ENCODE measurements at places on chromosomes 6 and 20.

GRCh38 chr6:48765352-48765961 is 654.5 kb upstream of the PTCHD4 start:
- DNase-seq = no peak

GRCh38 chr6:151098166-151098565 is 141.6 kb upstream of the AKAP12 start:
- DNase-seq = no peak

- no peak for DNase-seq
Observed at GRCh38 chr6:105401247-105402089, 1.4 kb downstream of the PREP start.

- DNase-seq = no peak
Observed at GRCh38 chr6:81787313-81788068, 35.0 kb upstream of the TENT5A start.

DNA sequence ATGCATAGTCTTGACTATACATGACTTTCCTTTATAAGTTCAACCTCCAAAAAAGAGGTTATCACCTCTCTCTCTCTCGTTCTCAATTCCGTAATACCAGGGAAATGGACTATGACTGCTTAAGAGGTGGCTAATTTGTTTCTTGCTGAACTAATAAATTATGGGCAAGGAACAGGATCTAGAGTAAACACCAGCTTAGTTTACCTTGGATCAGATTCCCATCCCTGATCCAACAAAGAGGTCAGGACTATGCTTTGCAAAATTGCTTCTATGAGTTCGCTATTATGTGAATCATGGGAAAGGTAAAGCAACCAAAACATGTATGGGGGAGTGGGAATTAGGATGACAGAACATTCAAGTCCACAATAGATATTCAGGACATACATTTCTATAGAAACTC is 630.7 kb downstream of the HACE1 start:
- DNase-seq = no peak

GRCh38 chr20:46388937-46389336 is 17.5 kb downstream of the ELMO2 start:
- DNase-seq = no peak

DNA sequence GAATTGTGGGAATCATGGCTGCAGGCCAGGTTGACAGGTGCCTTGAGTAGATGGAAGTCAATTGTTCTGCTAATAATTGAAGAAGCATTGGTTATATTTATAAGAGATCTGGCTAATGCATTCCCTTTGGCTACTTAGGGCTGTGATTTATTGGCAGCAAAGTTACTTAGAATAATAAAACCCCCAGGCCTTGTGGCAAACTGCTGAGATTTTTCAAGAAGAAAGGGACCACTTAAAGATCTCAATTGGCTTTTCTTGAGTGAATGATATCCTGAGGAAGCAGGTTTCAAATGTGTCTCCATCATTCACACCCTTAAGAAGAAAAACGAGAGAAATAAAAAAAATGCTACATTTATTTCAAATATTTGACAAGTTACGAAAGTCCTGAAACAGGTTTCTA is 27.4 kb downstream of the DDO start:
- no peak for DNase-seq

- no peak for DNase-seq
Observed at GRCh38 chr6:125041740-125042459, 79.7 kb downstream of the RNF217 start.

DNA sequence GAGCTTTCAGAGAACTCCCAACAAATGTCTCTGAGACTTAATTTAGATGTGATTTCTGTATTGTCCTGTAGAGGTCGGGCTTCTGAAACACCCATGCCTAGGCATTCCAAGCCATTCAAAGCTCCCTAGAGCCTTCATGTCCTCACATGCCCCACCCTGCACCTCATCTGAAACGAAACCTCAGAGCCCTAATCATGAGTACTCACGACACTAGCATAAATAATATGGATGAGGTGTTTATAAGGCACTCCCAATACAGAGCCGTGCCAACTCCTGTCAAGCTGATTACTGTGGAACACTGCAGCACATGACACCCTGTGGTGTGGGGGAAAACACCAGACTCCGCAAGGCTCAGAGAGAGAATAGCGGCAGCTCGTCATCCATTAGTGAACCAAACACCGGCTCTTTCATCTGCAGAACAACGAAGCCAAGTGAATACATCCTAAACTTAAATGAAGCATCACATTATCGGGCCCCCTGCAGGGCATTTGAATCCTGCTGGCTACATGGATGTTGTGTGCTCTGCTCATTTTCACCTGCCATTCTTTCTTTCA is 83.8 kb downstream of the FNDC1 start:
- DNase-seq = no peak

DNA sequence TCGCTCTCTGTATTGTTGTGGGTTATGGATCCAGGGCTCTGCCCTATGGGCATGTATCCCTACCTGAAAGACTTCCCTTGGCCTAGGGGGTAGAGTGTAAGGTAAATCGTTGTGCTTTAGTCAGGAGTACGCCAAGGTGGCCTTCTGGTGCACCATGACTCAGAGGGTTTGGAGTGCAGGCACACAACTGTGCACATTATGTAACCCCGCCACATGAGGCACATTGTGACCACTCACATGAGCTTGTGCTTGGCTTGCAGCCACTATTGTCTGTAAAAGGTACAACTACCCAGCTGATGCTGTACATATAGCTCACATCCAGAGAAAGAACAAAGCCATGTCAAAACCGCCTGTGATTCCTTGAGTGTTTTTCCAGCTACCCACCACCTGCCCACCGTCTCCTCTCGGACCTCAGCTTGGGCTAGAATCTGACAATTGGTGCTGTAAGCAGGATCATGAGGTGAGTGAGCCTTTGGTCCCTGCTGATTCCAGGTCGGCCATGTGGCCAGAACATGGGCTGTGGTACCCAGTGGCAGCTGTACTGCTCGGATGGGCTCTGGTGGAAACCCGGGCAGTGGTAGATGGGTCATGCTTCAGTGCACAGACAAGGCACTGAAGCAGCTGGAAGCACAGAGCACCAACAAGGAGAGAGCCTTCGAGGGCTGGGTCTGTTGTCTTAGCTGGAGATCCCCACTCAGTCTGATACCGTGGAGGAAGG is 33.8 kb downstream of the HDDC2 start:
- DNase-seq = no peak

DNA sequence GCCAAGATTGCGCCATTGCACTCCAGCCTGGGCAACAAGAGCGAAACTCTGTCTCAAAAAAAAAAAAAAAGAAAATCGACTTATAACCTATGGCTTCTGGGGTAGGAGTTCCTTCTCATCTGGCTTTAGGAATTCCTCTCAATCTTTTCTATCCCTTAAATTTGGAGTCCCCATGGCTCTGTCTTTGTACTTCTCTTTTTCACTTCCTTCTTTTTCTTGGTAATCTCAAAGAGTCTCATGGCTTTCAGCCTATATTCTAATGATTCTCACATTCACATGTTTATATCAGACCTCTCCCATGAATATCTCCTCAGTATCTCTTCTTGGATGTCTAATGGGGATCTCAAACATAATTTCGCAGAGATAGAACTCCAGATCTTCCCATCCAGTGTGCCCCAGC is 42.8 kb upstream of the RALGAPA2 start:
- no peak for DNase-seq

- DNase-seq = no peak
Observed at GRCh38 chr6:12315292-12316081, 25.3 kb downstream of the EDN1 start.

Measured in stimulated activated CD4-positive, alpha-beta T cell treated with anti-CD3 and anti-CD28 coated beads, TNF-alpha, amount 100 ng/mL, for 24 hours (primary cell).